ENCODE measurements at places on chromosomes 1 and 21.

GRCh38 chr1:109935451-109935900, 24.8 kb downstream of the CSF1 start:
- DNase-seq, result no peak

DNA sequence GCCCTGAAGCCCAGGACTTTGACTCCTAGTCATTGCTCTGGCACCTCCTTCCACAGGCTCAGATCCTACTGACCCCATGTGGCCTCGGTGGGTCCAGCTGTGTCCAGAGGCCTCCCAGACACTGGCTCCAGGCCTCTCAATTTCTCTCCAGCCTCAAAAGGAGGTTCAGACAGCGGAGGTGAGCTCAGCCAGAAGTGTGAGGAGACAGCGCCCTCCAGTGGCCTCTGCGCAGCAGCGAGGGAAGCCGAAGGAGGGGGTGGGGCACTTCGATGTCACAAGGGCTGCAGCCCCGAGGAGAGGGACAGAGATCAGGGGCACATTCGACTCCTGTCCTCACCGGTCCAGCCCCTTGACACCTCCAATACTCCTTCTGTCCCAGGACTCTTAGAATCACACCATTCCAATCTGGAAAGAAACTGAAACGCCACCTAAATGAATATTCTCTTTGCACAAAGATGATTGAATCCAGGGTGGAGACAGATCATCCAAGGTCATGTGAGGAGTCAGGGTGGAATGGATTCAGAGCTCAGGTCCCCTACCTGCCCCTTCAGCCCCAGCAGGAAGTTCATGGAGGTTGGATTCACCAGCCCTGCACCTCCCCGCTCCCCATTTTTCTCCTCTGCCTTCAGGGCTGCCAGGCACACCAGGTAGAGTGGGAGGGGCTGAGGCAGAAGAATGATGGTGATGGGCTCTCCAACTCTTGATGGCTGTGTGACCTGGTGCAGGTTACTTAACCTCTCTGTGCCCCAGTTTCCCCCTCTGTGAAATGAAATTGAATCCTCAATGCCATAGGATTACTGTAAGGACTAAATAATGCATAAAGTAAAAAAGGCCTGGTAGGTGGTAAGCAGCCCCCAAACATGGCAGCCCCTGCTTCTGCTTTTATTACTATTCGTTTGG, 34.8 kb upstream of the ZBTB40 start:
- peak; percentile 50 for DNase-seq

DNA sequence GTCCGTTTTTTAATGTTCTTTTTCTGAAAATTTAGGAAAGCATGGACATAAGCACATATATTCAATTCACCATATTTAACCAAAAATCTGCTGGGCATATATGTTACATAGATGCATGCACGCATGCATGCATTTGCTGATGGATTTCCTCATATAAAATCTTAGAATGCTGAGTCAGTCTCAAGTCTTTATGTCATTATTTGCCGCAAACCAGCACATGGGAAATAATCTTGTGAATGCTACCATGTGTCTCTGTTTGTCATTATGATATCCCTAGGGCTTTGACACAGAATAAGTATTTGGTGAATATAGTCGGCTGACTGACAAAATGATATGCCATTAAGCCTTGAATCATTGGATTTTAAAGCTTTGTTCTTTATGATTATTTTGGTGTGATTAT, 776.5 kb downstream of the KCNT2 start:
- no peak for DNase-seq

- no peak for DNase-seq
Observed at GRCh38 chr1:44631333-44631646, 43.0 kb downstream of the TMEM53 start.

- no peak for DNase-seq
Observed at GRCh38 chr1:209431813-209432442, 151.6 kb upstream of the CAMK1G start.

Data from NCI-H226 (cell line).